ENCODE measurements at places on chromosomes 4 and X.

GRCh38 chr4:38037612-38038011 is 77.4 kb downstream of the PTTG2 start:
- DNase-seq: no peak

GRCh38 chrX:69538321-69538876 is 34.3 kb downstream of the NALF2 start:
- DNase-seq: peak; percentile 70

DNA sequence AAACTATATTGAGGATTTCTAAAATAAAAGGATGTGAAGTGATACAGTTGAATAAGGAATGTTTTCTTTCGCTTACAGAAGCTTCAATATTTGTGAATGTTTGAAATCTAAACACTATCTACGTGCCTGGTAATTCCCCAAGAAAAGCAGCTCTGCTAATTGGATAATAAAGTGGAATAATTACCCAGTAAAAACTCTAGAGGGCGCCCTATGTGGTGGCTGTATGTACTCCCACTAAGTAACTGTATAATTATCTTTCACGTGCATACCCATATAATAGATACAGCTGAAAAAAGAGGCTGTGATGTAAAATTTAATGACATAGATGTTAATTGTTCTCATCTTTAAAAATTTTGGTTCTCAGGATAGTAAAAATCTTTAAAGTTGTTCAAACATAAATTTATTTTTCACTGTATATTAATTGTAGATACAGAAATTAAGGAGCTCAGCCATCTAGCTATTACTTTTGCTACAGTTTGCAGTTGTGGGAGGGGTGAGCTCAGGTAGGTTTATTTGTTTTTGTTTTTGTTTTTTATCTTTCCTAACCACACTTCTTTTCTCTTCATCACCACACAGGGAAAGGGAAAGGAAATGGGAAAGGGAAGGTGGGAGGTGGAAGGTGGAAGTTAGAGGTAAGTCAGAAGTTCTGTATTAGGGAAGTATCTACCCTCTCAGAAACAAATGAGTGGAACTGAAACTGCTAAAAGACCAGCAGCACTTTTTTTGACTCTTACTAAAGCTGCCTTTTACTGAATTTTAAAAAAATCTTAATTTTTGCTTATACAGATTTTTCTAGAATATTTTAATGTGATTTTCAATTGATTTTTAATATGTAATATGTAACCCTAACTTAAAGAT is 151.7 kb upstream of the RPS6KA6 start:
- no peak for DNase-seq

GRCh38 chrX:65642914-65643491 is 24.5 kb upstream of the MSN start:
- DNase-seq: no peak

- no peak for DNase-seq
These were observed 124.3 kb upstream of the GATB start for GRCh38 chr4:151885123-151885522.

- no peak for DNase-seq
These were observed 1.0 kb upstream of the RELL1 start for GRCh38 chr4:37687194-37687562.

- DNase-seq: no peak
These were observed 22.5 kb downstream of the GUCY1B1 start for GRCh38 chr4:155781249-155781831.

DNA sequence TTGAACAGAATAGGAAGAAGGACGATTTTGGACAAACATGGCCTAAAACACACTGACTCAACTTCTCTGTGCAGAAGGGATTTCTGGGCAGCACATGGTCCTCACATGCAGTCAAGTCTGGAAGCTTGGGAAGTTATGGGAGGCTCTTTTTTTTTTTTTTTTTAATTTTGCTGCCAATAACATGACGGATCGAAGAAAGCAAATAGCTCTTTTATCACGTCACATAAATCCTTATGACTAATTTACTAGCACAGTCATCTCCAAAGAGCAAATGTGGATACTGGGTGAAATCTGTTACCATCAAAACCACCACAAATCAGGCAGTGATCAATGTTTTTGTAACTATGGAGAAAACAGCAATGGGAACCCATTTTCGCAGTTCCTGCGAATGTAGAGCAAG is 193.3 kb upstream of the FAM9B start:
- no peak for DNase-seq

DNA sequence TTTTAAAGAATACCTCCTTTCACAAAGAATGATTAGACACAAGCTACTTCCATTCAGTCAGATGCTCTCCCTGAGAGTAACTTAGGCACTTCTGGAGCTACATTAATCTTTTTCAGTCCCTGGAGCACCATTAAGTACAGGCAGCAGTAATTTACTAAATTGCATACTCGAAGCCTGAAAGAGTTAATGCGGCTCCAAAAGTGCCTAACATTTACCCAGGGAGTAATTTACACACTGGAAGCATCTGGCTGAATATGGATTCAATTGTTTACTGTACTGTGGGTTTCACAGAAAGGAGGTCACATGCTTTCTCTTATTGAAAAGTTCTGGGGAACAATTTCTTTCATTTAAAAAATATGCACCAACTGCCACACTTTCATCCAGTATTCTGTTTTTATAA is 260.8 kb upstream of the TENM3 start:
- DNase-seq: no peak

GRCh38 chr4:21949073-21949457 is 493 bp upstream of the KCNIP4 start:
- no peak for DNase-seq

- no peak for DNase-seq
These were observed 5.5 kb upstream of the TRIM75 start for GRCh38 chr4:165048170-165048569.

DNA sequence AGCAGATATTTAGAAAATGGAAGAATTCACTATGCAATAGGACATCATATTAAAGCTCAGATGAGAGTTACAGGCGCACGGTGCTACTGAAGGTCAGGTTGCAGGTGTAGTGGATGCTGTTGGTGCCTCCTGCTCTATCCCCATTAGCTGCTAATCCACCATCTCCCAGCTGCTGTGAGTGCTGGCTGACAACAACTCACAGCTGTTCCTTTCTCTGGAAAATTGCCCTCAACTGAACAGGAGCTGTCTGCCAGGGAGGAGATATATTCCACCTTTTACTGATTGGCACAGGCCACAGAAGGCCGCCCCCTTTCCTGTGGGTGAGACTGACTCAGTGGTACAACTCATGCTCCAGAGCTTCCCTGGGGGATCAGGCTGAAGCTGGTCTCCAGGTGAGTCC is 48.7 kb downstream of the UCHL1 start:
- no peak for DNase-seq

GRCh38 chrX:22012051-22012450 is 20.1 kb upstream of the PHEX start:
- no peak for DNase-seq

DNA sequence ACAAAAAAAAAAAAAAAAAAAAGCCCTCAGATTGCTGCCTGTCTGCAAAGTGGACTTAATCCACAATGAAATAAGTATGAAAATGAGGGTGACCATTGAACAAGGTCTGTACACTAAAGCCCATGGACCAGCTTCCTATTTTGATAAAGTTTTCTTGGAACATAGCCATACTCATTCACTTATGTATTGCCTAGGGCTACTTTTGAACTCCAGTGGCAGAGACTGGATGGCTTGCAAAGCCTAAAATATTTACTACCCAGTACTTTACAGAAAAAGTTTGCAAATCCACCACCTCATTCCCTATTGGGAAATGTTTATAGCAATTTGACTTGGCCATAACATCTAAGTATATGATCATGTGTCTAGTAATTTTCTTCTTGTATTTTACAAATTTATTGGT is 481.7 kb downstream of the NAF1 start:
- no peak for DNase-seq

All from activated T-cell treated with anti-CD3 and anti-CD28 coated beads, Interleukin-2, amount 50 U/mL, for 1 hour (primary cell).